ENCODE measurements at places on chromosomes 7 and 10.

DNA sequence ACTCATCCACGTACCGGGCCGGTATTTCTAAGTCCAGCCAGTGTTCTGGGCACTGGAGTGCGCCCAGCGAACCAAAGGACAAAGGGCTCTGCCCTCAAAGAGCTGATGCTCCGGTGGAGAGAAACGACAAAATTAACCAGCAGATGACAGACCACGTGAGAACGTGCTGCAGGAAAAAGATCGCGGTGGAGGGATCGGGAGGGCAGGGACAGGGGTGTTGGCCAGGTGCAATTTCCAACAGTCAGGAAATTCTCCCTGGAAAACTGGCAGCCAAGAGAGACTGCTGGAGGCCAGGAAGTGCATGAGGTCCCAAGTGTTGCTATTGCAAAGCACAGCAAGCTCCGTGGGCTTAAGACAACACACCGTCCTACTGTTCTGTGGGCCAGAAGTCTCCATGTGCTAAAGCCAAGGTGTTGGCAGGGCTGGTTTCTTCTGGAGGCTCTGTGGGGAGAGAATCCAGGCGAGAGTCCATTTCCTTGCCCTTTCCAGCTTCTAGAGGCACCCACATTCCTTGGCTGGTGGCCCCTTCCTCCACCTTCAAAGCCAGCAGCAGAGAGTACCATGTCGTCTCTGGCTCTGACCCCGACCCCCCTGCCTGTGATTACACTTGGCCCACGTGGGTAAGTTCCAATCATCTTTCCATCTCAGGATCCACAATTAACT is 21.3 kb upstream of the AMZ1 start:
- no peak for DNase-seq

DNA sequence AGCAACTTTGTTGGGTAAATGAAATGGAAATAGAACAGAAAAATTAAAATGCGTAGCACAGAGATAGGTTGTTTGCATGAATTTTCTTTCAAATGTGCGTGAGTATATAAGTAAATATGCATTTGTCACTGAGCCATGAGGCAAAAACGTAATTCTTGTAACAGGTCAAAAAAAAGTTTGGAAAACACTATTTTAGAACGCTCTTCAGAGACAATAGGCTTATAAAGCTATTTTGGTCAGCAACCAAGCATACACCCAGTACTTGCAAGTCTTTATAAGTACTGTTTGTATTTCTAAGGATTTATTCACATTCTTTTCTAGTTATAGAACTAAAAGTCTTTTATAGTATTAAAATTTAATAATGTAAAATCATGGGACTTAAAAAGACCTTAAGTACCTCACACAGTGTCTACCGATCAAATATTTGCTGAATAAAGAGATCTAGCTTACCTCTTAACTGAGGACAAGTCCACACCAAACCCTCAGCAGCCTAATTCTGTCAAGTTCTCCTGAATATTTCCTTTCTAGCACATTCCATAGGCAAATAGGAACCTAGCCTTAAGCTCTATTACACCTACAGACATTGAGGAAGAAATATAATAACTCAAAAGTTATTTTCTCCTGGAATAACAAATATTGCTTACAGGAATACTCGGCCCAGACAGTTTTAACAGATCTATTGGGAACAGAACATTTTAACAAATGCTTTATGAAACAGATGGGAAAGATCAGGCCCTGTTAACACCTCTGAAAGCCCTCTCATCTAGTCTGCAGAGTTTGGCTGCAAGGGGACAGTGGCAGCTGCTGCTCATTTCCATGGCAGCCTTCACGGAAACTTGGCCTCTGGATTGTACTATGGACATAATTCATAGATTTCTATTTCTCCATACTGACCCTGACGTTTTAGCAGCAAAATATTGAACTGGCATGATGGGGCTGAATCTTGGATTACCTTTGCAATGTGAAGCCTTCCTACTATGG is 8.8 kb downstream of the CRPPA start:
- no peak for DNase-seq

- DNase-seq: no peak
Observed at GRCh38 chr10:114375047-114375446, 29.3 kb downstream of the AFAP1L2 start.

GRCh38 chr7:13276977-13277376 is 589.5 kb downstream of the ARL4A start:
- DNase-seq: no peak

DNA sequence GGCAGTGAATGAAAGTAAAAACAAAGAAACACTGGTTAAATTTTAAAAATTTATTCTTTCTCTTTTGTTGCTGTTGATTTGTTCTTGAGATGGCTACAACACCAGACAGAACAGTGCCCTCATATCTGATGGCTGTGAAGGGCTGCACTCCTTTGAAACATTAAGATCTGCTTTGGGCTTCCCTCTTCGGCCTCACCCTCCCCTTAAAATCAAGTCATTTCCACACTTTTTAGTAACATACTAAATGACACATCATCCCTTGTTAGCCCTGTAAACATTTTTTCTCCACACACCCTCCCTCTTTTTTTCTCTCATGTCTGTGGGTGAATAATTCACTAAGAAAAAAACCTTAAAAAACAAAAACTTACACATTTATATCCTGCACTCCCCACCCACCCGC is 16.4 kb downstream of the IRF5 start:
- DNase-seq: no peak

- no peak for DNase-seq
Observed at GRCh38 chr7:22116451-22117030, 170.8 kb upstream of the CDCA7L start.
